ENCODE measurements at places on chromosomes 5 and 9.
A peak's percentile ranks its signal among the peaks of the same experiment; 100 is the strongest.

DNA sequence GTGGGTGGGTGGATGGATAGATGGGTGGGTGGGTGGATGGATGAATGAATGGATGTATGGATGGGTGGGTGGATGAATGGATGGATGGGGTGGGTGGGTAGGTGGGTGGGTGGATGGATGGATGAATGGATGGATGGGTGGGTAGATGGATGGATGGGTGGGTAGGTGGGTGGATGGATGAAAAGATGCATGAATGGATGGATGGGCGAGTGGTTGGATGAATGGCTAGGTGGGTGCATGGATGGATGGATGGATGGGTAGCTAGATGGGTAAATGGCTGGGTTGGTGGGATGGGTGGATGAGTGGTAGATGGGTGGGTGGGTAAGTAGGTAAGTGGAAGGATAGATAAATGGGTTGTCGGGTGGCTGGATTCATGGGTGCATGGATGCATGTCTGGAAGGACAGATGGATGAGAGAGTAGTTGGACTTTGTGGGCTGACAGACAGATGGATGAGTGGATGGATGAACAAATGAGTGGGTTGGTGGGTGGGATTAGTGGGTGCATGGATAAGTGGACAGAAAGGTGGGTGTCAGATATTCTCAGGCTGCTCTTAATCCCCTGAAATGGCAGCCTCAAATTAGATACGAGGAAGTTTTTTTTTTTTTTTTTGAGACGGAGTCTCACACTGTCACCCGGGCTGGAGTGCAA lies 100.8 kb upstream of the SARDH start:
- DNase-seq, result no peak

DNA sequence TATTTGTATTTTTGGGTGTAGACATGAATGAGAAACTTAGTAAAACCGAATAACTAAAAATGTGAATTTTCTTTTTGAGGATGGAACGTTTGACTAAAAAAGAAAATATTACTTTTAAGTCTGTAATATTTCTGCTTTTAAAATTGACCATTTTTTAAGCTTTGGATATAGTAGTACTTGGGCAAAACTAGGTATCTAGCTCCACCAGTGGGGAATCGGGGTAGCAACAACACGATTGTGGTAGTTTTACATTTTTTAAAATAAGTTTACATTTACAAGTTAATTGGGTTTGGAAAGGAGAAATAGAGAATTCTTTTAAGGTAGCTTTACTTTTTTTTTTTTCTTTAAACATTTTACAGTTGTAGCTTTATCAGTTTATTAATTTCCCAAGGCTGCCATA lies 154.4 kb downstream of the MAN2A1 start:
- no peak for DNase-seq

GRCh38 chr9:105828171-105828570 lies 133.8 kb downstream of the TMEM38B start:
- no peak for DNase-seq

GRCh38 chr5:88816195-88816594 lies 66.8 kb downstream of the MEF2C start:
- no peak for DNase-seq

GRCh38 chr5:142597546-142598337 lies 88.1 kb downstream of the FGF1 start:
- no peak for DNase-seq

DNA sequence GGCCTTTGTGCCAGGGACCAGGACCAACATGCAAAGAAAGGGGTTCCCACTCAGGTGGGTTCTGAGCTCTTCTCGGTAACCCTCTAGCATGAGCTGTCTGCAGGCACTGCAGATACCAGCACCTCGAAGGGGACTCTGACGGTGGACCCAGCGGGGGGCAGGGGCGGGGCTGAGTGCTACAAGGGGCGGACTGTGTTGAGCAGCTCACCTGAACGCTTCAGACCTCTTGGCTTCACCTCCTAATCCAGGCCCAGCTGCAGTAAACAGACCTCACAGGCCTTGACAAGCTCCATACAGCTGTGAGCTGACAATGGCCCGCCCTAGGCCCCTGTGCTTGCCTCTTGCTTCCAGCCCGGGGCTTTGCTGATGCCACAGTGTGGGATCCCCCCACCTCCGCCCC lies 48.4 kb downstream of the C9orf50 start:
- DNase-seq, result no peak

DNA sequence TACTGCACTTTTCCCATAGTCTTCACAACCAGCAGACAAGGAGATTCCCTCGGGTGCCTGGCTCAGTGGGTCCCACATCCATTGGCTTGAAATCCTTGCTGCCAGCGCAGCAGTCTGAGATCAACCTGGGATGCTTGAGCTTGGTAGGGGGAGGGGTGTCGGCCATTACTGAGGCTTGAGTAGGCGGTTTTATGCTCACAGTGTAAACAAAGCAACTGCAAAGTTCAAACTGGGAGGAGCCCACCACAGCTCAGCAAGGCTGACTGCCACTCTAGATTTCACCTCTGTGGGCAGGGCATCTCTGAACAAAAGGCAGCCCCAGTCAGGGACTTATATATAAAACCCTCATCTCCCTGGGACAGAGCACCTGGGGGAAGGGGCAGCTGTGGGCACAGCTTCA lies 512.3 kb upstream of the MPDZ start:
- DNase-seq, result no peak

DNA sequence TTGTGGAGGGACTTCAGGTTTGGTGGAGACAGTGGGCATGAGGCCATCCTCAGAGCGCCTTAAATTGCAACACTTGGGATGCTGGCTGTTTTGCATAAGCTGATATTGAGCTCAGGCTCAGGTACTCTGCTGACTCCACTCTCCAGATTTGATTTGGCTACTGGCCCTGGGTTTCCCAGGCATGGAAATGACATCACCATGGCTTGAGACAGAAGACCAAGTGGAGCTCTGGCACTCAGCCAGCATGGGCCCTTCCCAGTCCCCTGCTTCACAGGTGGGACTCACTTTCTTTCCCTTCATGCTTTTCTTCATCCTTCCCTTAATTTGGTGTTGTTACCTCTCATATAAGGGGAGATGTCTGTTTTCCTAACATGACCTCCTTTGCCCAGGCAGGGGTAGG lies 72.0 kb upstream of the IL12B start:
- DNase-seq, result no peak

- DNase-seq, result no peak
Observed at GRCh38 chr9:33703430-33704102, 91.8 kb upstream of the PRSS3 start.

DNA sequence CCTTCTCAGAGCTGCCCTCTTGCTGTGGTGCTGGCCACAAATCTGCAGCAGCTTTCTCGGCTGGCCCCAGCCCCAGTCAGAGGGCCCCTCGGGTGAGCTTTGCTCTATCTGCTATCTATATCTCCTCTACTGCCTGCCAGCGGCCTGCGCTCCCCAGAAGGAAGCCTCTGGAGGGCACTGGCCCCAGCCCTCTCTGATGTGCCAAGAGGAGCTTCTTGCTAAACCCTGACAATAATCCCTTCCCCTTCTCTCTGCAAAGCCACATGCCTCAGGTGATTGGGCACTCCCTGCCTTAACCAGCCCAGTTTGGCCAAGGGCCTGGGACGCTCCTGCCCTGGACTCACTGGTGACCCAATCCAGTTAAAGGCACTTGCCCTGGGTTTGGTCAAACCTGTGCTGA lies 42.7 kb downstream of the CAMK2A start:
- DNase-seq, result no peak

DNA sequence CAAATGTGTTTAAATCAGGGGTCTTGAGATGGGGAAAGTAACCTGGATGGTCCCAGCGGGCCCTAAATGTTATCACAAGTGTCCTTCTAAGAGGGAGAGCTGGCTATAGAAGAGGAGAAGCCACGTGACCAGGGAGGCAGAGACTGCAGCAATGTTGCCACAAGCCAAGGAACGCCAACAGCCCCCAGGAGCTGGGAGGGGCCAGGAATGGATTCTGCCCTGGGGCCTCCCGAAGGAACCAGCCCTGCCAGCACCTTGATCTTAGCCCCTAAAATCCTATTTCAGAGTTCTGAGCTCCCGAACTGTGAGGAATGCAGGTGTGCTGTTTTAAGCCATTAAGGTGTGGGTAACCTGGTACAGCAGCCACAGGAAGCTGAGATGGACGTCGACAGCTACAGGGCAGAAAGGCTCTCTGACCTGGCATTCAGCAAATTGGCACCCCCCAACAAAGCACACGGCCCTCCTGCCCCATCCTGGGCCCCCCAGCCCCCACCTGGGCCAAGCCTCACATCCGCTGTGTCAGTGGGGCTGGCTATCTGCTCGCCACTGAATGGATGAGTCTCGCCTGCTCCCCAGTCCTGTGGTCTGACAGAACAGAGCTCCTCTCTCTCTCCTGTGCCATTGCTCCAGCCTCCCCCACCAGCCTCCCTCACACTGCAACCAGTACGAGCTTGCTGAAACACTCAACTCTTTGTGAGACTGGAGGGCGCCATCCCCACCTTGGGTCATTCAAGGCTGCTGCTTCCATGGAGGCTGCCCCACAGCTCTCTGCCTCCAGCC lies 78.8 kb downstream of the ADAMTS2 start:
- no peak for DNase-seq

DNA sequence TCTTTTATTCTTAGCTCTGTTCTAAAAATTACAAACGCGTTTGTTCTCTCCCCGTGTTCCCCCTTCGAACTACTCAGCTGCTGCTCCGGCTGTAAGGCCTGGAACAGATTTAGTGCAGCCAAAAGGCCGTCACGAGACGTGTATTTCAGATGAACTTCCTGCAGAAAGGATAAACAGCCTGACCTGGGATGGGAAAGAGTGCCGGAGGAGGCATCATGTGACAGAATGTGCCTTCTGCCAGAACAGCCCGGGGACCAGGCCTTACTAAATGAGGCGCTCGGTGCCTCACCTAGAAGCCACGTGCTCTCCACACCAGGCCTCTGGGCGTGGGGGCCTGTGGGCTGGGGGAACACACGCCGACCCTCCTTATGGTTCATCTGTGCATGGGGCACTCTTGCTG lies 94.7 kb downstream of the PPARGC1B start:
- DNase-seq, result no peak

GRCh38 chr9:120001536-120001935 lies 578.4 kb downstream of the CDK5RAP2 start:
- no peak for DNase-seq

GRCh38 chr5:33890131-33891032 lies 1.4 kb downstream of the ADAMTS12 start:
- no peak for DNase-seq

- no peak for DNase-seq
Observed at GRCh38 chr9:100865648-100866047, 162.9 kb upstream of the PLPPR1 start.

- DNase-seq, result peak; percentile 95
Observed at GRCh38 chr9:136847826-136848392, 1.3 kb upstream of the PHPT1 start.

- no peak for DNase-seq
Observed at GRCh38 chr9:2087500-2088313, 72.6 kb downstream of the SMARCA2 start.

DNA sequence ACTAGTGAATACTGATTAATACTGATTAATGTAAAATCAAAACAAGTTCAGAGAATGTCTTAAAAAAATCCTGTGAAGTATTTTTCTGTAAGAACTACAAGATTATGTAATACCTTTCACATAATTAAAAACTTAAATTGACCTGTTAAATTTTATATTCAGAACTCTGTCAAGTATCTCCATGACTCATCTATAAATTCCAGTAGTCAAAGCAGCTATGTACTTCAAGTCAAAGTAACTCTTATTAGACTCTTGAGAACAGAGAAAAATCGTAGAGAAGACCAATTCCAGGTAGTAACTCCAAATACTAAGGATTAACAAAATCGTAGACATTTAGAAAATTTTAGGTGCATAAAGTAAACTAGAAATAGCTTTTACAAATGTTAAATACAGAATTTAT lies 77.1 kb downstream of the HOMER1 start:
- no peak for DNase-seq

DNA sequence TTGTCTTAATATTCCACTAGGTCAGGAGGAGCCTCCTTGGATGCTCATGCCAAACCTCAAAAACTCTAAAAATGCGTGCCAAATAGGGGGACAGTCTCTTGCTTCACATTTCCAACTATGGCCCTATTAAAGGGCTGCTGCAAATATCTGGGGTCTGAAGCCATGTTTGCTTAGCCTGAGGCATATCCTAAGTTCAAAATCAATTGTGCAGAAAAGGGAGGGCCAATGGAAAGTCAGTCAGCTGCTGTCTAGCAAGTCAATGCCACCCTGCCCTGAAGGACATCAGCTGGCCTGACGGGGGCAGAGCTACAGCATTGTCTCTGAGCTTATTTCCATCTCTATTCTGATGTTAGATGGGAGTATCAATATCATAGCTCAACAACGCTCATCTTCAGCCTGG lies 93.6 kb downstream of the SH3TC2 start:
- DNase-seq, result no peak

DNA sequence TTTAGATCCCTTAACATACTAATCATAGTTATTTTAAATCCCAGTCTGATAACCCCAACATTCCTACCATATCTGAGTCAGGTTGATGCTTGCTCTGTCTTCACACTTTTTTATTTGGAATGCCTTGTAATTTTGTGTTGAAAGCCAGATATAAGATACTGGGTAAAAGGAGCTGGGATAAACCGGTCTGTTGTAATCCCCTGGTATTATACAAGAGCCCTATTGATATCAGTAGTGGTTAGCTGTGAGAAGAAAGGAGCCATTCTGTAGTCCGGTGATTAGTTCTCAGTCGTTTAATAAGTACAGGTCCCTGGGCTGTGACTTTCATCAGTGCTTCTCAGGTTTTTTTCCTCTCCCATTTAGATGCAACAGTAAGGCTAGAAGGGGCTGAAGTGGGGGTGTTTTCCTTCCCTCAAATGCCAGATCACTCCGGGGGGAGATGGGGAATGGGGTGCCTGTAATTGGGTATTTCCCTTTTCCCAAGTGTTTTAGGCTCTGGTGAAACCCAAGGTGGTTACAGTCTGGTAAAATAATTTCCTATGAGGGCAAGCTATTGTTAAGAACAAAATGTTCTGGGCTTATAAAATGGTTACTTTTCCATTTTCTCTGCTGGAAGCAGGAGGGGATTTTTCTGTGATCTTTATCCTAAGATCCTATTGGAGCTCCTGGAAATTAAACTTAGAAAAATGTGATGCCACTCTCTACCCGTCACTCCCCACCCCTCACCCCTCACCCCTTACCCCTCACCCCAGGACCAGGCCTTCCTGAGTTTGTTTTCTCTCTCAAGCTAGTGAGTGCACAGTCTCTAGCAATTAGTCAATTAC lies 72.7 kb downstream of the KCNN2 start:
- DNase-seq, result no peak

All from suprapubic skin (tissue), 4 donors.